ENCODE measurements at places on chromosomes 6 and 20.
A peak's percentile ranks its signal among the peaks of the same experiment; 100 is the strongest.

DNA sequence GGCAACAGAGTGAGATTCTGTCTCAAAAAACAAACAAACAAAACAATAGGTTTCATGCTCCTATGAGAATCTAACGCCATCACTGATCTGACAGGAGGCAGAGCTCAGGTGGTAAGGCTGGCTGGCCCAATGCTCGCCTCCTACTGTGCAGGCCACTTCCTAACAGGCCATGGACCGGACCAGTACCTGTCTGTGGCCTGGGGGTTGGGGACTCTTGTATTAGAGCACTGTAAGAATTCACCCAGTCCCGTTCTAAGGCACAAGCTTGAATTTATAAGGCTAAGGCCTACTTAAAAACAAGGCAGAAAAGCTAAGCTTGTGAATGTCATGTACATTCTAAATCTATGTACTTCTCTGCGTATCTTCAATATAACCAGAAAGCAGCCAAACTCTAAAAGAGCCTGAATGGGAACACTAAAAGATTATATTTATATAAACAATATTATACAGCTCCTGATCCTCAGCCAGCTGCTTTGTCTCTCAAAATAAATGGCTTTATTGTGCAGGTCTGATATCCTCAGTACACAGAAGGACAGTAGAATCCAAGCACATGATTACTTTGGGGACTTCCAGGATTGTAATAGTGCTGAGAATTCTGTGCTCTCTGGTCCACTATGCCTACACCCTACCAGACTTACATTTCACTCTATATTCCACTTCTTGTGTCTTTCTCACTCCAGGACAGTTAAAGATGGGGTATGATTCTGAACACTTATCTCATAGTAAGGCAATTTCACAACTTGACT, 64.5 kb upstream of the DST start:
- no peak for DNase-seq

- peak; percentile 47 for DNase-seq
These were observed 12.0 kb upstream of the PTPN1 start for GRCh38 chr20:50498071-50498776.

GRCh38 chr6:159535656-159536350, 157.2 kb downstream of the SOD2 start:
- DNase-seq: no peak

- DNase-seq: no peak
These were observed 299.1 kb upstream of the ID4 start for GRCh38 chr6:19538096-19538495.

DNA sequence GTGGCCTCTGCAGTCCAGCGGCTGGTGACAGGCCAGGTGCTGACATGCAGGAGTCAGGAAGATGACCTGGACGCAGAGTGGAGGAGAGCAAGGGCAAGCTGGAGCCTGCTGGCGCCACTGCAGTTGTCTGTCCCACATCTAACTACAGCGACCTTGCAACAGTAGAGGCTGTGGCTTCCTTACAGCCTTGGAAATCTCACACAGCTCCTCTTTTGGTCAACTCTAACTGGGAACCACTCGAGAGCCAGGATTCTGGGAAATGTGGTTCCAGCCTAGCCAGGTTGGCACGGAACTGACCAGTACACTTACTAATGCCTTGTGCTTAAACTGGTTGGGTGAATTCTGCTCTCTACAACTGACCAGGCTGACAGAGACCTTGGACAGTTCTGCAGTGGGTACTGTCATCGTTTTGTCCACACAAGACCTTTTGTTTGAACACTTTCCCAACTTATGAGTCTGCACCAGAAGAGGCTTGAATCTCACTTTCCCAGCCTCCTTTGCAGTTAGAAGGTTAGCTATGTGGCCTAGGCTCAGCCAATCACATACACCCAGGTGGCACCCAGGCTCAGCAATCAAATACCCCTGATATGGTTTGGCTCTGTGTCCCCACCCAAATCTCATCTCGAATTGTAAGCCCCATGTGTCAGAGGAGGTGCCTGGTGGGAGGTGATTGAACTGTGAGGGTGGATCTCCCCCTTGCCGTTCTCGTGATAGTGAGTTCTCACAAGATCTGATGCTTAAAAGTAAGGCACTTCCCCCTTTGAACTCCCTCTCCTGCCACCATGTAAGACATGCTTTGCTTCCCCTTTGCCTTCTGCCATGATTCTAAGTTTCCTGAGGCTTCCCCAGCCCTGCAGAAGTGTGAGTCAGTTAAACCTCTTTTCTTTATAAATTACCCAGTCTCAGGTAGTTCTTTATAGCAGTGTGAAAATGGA, 153.5 kb downstream of the ZMYND8 start:
- no peak for DNase-seq

DNA sequence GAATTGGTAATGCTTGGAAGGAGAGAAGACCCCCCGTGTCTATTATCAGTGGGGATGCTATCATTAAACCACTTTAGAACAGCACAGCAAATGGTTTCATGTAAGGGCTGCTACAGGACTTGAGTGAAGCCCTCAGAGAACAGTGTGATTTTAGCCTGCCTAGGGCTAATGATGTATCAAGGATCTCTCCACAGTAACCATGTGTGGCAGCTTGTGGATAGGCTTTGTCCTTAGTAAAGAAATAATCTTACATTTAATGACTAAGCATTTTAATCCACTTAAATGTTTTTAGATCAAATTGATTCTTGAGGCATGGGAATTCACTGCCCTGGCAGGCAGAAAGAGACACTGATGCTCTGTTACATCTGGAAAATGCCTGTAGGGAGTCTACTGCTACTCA, 495.1 kb downstream of the NKAIN2 start:
- no peak for DNase-seq

GRCh38 chr6:167995302-167995701, 2.2 kb upstream of the KIF25 start:
- DNase-seq: no peak

- DNase-seq: peak; percentile 40
These were observed 44.1 kb upstream of the ID1 start for GRCh38 chr20:31560746-31561598.

DNA sequence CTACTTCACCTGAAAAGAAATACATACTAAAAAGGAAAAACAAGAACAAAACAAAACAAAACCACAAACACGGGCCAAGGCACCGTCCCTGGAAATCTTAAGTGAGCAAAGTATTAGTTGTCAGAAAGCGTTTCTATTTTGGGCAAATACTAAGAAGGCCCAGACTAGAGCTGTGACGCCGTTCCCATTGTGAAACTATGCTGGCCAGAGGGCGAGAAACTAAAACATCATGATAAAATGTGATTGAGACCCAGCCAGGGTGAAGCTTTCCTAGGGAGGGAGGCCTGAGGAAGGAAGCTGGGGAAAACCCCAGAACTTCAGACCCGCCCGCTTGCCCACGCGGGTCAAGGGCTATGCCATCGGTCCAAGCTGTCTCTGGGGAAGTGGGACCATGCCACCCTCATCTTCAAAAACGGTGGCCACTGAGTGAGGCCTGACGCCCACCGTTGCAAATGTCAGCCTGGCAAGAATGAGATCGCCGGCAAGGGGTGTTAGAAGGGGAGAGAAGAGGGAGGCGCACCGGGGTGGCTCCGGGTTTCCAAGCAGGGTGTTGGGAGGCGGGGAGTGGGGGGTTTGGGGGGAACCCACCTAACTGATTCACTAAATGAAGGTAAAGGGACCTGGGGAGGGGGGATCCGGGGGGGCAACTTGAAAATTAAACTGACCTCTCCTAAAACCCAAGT, 1950.9 kb upstream of the DEFB115 start:
- no peak for DNase-seq

GRCh38 chr6:156828280-156828703, 51.1 kb downstream of the ARID1B start:
- DNase-seq: no peak

DNA sequence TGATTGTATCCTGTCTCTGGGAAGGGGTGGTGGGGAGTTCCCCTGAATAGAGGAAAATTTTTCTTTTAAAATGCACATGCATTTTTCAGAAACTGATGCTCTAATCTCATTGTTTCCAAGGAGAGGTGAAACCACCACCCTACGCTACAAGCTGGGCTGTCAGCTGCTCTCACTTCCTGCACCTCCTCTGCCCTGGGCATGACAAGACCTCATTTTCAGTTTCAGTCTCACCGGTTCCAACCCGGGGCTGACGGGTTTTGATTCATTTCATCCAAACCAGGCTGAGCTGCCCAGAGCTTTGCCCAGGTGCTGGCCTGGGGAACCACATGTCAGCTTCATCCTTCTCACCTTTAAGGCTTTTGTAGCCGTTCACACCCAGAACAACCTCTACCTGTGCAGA, 99.7 kb downstream of the EYA2 start:
- DNase-seq: no peak

DNA sequence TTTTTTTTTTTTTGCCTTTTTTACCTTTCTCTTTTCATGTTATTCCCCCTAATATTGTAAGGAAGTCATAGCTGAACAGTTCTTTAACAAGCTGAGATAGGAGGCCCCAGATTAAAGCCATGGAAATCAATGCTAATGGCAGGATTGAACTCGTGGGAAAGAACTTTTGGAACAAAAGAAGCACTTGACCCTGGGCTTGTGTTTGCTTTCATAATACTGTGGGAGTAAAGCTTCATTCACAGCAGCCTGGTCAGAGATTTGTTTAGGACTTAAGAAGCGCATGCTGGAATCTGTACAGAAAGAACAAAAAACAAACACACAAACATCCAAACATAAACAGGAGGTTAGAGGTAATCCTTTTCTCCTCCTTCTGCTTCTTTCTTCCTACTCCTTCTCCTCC, 5.1 kb downstream of the HEY2 start:
- DNase-seq: no peak

Data from CD4-positive, alpha-beta T cell treated with Interferon gamma for 1 hour (primary cell).